CD4-positive, CD25-positive, alpha-beta regulatory T cell (primary cell): ENCODE measurements at places on chromosomes 11 and 22. TPM values are rescaled to one million over a fixed set of nuclear protein-coding genes. Genes with fewer than 3 reads are reported as not detected.

The A4GALT gene
- total RNA-seq, result not detected

The RTN4R gene
- total RNA-seq, result 1.3 TPM

The VWCE gene
- 0.94 TPM for total RNA-seq

The PATE4 gene
- total RNA-seq, result not detected

The FAM227A gene
- total RNA-seq, result not detected

- DNase-seq, result no peak
Observed at GRCh38 chr22:45190202-45190872, 26.6 kb downstream of the NUP50 start.

DNA sequence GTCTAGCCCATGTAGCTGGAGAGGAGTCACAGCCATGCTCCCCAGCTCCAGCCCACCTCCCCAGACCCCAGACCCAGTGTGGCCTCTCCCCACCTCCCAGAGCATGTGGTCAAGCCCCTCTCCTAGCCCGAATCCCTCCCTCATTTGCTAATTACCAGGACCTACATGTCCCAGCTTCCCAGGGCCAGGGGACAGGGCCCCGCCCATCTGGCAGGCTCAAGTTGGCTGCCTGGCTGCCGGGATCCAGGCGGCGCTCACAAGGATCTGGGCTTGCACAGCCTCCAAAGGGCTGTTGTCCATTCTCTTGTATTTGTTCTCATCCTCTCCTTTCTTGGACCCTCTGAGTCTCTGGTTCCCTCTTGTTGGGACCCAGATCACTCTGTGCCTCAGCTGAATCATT lies 4.6 kb upstream of the MIF start:
- no peak for DNase-seq

DNA sequence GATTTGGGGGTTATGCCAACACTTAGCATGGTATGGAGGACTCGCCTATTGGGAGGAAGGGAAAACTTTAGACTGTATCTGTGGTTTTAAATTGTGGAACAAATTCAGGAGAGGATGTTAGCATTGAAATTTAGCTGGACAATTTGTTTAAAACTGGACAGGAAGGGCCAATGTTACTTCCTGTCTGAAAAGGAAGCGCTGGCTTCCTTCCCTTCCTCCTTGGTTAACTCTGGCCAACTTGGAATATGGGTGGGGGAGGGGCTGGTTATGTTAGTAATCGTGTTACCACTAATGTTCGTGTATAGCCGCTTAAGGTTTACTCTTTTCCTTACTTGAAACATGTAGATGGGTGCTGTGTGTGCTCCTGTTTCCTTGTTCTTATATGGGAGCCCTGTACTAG lies 13.9 kb downstream of the CTNND1 start:
- DNase-seq, result no peak

DNA sequence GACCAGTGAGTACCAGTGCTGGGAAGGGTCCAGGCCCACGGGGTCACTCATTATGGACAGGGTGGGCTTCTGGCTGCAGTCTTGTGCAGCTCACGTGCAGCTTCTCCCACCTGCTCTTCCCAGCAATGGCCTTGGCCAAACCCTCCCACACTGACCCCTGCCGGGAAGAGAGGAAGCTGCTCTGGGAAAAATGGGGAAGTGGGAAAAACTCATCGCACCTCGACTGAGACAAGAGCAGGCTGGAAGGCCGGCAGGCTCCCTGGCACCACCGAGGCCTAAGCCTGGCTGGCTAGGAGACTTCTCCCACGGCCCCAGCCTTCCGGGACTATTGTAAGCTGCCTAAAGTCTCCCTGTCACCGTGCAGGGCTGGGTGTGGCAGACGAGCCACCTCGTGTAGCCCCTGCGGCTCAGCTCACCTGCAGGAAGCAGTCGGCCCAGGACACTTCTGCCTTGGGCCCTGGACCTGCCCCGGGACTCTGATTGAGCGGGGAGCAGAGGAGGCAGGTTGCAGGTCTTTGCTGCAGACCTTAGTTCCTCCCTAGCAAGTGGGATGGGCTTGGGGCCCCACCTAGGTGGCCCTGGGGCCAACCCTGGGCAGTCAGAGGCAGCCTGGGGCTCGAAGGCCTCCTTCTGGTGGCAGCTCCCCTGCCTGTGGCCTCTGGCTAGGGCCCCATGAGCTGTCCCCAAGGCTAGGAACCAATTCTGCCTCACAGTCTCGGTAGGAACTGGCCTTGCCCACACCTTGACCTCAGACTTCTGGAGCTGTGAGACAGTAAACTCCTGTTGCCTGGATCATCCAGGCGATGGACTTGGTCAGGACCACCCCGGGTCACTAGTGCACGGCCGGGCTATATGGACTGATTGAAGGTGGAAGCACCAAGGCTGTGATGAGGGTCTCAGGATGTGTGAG lies 23.1 kb downstream of the MRGPRG start:
- DNase-seq, result no peak

DNA sequence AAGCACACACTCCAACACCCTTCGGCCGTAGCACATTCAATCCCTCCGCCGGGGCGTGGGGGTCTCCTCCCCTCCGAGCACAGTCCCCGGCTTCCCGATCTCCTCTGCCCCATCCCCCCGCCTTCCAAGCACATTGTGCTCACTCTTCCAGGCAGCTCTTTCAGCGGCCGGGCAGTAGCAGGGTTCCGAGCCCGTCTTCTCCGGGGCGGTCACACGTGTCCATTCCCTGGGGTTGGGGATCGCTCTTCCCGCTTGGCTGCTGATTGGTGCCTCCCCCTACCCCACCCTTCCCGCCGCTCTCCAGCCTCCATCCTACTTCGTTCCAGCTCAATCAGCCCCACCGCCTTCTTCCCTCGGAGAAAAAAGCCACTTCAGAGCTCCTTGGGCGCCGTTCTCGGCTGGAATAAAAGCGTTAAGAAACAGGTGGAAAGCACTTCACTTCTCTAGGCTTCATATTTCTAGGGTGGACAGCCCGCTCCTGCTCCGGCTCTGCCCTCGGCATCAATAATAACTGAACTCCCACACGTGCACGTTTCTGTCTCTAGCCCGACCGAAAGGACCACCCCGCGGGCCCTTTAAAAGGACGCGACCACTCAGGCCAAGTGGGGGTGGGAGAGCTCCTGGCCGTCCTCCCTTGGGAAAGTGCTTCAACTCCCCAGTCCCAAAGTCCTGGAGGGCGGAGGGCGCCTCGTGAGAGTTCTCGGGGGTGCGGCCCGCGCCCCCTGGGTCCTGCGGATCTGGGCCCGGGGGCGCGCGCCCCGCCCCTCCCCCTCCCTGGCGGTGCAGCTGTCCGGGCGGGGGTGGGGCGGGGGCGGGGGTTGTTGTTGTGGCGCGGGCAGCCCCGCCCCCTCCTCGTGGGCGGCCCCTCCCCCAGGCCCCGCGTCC lies 464 bp upstream of the CECR2 start:
- no peak for DNase-seq

- no peak for DNase-seq
Observed at GRCh38 chr11:12285811-12286222, 91.6 kb upstream of the PARVA start.

- no peak for DNase-seq
Observed at GRCh38 chr11:87306262-87306851, 268.6 kb downstream of the TMEM135 start.

- no peak for DNase-seq
Observed at GRCh38 chr11:78576549-78577097, 2.0 kb upstream of the NARS2 start.

GRCh38 chr11:72598466-72598865 lies 75.8 kb downstream of the PDE2A start:
- DNase-seq, result no peak

GRCh38 chr11:10498022-10498400 lies 42.9 kb downstream of the AMPD3 start:
- no peak for DNase-seq

DNA sequence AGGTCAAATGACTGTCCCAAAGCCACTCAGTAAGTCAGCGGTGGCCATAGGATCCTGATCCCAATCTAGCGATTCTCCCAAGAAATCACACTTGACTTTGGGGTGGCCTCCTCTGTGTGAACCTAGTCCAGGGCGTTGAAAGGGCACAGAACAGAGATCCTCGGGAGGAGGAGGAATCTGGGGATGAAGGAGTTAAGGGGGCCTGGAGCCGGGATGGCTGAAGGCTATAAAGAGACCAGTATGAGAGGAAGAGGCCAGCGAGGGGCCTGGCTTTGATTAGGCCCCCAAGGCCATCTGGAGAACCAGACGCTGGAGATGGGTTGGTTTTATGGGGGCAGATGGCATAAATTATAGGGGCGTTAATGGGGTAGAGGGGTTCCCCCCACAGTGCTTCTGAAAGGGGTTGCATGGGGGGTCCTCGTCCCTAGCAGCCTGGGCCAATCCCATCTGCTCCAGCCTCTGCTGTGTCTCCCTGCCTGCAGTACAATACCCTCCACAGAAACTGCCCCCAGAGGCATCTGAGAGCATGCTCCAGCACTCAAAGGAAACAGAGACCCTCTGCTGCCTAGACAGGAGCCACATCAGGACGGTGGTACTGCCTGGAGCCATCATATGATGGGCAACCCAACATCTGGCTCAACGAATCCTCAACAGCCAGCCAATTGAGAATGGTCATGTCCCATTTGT lies 35.2 kb upstream of the TRIM29 start:
- DNase-seq, result no peak

- no peak for DNase-seq
Observed at GRCh38 chr11:7253800-7254199, 2.1 kb downstream of the SYT9 start.

DNA sequence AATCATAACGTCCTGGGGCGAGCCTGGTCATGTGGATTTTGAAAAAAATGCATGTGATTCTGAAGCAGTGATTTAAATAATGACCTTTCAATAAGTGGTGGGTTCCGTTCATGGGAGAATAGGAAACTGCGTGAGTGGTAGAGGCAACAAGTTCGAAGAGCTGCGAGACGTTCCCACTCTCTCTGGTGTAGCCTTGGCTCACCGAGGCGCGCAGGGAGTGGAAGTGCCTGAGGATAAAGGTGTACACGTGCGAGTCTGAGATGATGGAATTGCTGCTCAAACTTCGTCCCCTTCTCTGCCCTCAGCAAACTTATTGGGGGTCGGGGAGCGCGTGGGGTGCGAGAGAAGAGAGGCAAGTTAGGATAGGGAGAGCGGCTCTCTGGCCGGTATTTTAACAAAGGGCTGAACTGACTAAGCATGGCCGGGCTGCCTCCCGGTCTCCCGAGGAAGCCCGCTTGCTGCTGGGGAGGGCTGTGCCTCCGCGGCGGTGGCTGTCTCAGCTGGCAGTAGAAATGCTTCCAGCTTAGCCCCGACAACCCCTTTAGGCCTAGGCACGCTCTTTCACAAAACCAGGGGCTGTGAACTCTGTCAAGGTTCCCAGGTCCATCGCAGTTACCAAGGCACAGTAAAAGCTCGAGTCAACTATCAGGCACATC lies 875 bp upstream of the STT3A start:
- DNase-seq, result no peak

DNA sequence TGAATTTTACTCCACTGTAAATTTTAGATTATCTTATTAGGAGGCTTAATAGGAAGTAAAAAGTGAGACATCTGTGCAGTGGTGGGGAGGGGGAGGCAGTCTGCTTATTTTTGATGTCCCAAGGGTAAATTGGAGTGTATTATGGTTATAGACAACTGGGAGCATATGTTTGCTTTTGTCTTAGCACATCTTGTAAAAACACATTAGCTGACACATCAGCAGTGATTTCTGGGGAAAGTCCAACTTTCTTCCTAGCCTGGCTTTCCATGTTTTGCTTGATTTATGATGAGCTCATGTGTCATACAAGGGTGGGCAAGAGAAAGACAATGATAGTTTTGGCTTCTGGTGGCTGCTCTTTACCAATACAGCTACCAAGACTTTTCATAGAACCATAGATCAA lies 4.0 kb downstream of the ANO3 start:
- DNase-seq, result no peak

DNA sequence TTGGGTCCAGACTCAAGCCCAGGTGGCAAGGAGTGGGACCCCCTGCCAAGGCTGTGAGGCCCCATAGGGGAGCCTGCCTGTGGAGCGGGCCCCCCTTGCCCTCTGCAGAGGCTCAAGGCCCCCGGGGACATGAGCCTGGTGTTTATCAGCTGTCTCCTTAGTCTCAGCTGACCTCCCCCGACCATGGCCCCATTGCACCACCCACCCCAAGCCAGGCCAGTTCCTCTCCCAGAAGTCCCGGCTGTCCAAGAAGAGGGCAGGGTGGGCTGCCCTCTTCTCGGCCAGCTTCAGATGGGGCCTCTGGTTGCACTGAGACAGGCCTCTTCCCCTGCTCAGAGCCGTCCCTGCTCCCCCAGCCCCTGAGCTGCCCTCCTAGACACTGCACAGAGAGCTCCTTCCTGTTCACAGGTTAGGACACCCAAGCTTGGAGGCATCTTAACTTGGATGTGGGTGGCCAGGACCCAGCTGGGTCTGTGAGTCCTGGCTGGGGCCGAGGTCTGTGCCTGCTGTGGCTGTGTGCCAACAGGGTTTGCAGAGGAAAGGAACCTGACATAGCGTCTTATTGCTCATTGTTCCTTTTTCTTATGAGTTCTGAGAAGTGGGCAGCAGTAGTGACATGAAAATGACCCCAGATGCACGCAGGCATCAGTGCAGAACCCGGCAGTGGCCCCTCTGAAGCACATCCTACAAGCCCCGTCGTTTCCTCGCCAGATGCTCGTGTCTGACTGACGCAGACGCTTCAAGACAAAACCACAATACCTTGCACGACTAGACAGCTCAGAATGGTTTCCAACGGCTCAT lies 5.4 kb downstream of the TRABD start:
- peak; percentile 95 for DNase-seq

DNA sequence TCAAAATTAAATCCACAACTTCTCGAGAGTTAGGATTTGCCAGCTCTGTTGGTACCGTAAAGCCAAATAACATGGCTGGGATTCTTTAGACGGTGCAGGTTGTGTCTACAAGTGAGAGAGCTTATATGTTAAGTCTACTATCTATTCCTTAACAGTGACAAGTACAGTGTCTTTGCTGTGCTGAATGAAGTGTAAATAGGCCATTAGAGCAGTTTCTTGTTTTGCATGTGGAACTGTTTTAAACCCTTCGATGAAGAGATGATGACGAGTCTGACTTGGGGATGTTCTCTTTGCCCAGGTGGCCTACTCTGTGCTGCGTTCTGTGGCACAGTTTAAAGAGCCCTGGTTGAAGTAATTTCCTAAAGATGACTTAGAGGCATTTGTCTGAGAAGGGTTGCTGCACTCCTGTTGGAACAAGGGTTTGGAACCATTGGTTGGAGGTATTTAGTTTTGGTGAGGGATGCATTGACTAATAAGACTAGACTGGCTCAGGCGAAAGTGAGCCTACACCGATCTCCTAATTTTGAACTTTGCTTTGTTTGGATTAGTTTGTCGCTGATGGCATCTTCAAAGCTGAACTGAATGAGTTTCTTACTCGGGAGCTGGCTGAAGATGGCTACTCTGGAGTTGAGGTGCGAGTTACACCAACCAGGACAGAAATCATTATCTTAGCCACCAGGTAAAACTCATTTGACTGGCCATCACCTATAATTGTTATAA lies 988 bp downstream of the RPS3 start:
- DNase-seq, result no peak
